ENCODE measurements at places on chromosomes 12 and 14.

- DNase-seq, result no peak
Measured at GRCh38 chr14:75539561-75540478, 17.6 kb downstream of the BATF start.

- no peak for DNase-seq
Measured at GRCh38 chr14:90345239-90345557, 13.5 kb upstream of the NRDE2 start.

DNA sequence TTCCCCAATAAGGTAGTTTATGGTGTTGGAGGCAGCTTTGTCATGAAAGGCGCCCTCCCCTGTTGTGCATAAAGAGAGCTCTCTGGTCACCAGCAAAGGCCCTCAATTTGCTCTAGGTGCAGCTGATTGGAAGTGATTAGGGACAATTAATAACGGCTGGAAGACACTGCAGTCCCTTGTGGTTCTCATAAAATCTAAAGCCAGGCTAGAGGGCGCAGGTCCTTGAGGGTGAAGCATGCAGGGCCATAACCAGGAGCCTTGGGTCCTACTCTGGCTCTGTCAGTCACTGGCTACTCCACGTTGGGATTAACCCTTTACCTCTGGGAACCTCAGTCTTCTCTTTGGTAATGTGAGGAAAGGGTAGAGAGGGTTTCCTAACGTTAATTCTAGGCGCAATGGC is 1.9 kb downstream of the DAAM1 start:
- DNase-seq, result no peak

- DNase-seq, result no peak
Measured at GRCh38 chr12:94799136-94799535, 148.8 kb upstream of the TMCC3 start.

- no peak for DNase-seq
Measured at GRCh38 chr12:99611599-99611998, 36.0 kb upstream of the GARIN6 start.

- DNase-seq, result no peak
Measured at GRCh38 chr12:6225630-6226001, 25.4 kb downstream of the CD9 start.

DNA sequence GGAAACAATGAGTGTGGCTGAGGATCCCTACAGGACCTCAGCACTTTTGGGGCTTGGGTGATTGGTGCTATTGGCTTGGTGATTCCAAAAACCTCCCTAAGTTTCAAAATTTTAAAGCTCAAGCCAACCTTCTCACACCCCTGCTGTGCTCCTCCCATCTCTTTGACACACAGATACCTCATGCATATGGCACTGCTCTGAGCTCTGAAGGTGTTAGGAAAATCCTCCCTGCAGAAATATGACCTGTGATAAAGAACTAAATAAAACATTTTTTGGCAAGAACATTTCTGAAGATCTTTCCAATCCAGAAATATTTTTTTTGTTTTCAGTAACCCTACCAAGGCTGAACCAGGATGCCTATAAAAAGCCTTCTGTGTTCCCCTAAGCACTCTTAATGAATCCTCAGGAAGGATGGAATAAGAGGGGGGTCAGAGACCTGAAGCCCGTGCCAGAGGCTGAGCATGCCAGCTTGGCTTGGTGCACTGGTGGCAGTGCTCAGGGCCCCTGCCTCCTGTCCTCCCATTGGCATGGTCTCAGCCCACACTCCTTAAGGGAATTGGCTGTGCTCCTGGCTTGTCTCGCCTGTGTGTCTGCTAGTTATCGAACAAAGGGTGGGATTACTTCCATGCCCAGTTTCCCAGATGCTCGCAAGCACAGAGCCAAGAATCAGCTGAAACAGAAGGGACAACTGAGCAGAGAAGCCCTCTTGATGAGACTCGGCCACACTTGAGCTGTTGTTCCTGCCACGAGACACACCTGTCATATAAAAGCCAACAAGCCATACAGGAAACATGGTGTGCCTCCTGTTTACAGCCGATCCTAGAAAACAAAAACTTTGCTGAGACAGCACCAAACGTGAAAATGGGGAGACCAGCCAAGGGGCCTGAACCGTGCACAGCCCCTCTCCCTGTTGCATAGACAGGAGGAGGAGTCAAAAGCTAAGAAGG is 132.7 kb upstream of the EEA1 start:
- no peak for DNase-seq

DNA sequence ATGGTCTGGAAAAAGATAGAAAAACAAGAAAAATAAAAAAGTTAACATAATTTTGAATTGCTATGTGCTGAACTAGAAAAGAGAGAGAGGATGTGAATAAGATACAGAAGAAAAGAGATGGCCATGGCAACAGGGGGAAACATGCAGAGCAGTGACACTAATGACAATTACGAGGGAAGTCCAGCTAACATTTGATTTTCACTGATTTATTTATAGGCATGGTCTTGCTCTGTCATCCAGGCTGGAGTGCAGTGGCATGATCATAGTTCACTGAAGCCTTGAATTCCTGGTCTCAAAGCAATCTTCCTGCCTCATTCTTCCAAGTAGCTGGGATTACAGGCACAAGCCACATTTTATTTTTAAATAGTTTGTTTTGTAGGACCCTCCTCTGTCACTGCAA is 1.8 kb downstream of the OR6C74 start:
- DNase-seq, result no peak

DNA sequence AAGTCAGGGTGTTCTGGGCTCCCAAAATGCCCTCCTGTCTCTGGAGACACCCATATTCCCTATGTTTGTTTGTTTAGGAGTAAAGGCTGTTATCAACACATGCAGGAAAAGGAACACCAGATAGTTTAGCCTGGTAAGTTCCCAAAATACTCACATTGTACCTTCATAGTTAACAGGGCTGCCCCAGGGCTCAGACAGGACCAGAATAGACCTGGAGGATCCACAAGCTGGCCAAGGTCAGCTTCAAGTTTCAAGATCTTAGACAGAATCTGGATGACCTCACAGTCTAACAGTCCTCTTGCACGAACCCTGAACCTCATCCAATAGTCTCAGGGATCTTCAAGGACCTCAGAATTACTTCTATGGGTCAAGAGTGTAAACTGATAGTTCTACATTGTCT is 18.1 kb upstream of the HSP90B1 start:
- no peak for DNase-seq

DNA sequence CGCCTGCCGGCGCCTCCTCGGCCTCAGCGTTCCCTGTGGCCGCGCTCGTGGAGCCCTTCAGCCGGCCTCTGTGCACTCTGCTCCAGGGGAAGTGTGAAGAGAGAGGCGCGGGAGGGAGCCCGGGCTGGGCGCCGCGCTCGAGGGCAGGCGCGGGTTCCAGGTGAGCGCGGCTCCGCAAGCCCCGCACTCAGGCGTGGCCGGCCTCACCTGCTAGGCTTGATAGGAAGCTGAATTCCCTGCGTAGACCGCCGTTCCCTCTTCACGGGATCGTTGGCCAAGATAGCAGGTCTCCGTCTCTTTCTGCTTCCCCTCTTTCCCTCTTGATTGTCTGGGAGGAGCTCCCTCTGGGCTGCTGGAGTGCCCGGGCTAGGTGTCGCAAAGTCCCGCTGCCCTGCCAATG is 89.7 kb downstream of the ASCL4 start:
- DNase-seq, result no peak

- DNase-seq, result no peak
Measured at GRCh38 chr12:121568971-121569751, 11.7 kb downstream of the KDM2B start.

DNA sequence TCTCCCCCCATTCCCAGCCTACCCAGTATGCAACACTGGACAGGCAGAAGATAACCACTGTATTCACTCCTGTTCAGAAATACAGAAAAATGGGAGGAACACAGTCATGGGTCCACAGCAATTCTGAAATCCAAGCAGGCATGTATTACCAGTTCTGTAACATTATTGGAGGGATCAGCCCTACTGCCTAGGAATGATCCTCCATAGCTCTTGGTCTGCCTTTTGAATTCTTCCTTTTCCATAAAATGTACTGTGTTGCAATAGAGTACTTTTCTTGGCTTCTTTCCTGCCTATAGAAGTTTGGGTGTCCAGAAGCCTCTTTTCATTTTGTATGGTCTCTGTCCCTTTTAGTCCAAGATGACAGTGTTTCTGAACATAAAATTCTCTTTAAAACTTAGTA is 46.5 kb downstream of the SPATS2 start:
- DNase-seq, result no peak

GRCh38 chr12:71533703-71534102 is 94.1 kb downstream of the LGR5 start:
- DNase-seq, result no peak

DNA sequence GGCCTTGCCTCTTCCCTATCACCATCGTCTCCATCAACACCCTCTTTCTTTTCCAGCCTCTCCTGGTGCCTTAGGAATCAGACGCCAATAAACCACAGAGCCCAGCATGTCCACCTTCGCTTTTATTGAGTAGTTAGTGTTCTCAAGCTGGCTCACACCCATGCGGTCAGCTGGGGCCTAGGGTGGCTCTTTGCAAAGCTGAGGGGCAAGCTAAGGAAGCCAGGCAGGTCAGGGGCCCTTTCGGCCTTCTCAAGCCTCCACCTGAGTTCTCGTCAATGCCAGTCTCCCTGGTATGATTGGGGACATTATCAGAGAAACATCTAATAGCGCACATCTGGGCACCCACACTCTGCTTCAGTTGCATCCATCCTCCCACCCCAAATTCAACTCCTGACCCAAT is 737 bp upstream of the TEX52 start:
- DNase-seq, result no peak

GRCh38 chr14:104788873-104789663 is 6.5 kb downstream of the AKT1 start:
- no peak for DNase-seq

- no peak for DNase-seq
Measured at GRCh38 chr14:58060898-58061297, 91.1 kb downstream of the ARMH4 start.

DNA sequence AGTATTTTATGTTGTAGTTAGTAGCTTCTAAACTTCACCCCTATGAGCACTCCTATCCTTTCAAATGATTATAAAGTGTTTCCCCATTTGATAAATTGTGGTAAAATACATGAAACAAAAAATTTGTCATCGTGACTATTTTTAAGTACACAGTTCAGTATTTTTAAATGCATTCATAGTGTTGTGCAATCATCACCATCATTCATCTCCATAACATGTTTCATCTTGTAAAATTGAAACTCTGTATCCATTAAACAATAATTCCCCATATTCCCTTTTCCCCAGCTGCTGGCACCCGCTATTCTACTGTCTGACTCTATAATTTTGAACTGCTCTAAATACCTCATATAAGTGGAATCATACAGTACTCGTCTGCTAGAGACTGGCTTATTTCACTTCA is 52.5 kb downstream of the ATP23 start:
- no peak for DNase-seq

GRCh38 chr12:19183121-19183838 is 53.7 kb downstream of the PLEKHA5 start:
- peak; percentile 30 for DNase-seq

DNA sequence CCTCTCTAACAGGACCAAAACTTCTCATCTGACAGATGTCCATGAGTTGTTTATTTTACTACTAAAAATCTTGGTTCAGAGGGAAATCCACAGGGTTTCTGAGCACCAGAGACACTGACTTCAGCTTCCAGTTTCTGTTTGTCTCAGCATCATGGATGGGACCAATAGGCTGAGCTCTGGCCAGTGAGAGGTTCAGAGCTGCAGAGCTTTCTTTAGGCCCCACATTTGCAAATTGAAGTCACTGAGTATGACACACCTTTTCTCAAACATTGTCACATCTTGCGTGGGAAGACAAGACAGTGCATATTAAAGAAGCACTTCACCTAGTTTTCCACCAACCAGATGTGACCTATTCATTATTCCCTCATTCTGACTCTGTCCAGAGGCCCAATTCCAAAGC is 45.2 kb downstream of the RDH12 start:
- no peak for DNase-seq

DNA sequence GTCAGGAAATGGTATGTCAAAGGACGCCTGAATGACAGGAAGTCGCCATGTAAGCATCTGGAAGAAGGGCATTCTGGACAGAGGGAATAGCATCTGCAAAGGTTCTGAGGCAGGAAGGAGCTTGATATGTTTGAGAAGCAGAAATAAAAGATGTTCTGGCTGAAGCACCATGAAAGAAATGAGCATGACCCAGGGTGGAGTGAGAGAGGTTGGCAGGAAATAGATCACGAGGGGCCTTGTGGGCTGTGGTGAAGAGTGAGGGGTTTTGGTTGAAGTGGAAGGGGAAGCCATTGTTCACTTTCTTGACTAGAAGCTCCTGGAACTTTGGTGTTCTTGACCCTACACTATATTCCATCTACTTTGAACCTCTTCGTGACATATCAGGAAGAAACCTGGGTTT is 99.4 kb upstream of the PARP11 start:
- peak; percentile 47 for DNase-seq

- peak; percentile 87 for DNase-seq
Measured at GRCh38 chr14:76924371-76925096, 98.3 kb downstream of the LRRC74A start.

- DNase-seq, result no peak
Measured at GRCh38 chr14:70601162-70601561, 707 bp upstream of the MED6 start.

DNA sequence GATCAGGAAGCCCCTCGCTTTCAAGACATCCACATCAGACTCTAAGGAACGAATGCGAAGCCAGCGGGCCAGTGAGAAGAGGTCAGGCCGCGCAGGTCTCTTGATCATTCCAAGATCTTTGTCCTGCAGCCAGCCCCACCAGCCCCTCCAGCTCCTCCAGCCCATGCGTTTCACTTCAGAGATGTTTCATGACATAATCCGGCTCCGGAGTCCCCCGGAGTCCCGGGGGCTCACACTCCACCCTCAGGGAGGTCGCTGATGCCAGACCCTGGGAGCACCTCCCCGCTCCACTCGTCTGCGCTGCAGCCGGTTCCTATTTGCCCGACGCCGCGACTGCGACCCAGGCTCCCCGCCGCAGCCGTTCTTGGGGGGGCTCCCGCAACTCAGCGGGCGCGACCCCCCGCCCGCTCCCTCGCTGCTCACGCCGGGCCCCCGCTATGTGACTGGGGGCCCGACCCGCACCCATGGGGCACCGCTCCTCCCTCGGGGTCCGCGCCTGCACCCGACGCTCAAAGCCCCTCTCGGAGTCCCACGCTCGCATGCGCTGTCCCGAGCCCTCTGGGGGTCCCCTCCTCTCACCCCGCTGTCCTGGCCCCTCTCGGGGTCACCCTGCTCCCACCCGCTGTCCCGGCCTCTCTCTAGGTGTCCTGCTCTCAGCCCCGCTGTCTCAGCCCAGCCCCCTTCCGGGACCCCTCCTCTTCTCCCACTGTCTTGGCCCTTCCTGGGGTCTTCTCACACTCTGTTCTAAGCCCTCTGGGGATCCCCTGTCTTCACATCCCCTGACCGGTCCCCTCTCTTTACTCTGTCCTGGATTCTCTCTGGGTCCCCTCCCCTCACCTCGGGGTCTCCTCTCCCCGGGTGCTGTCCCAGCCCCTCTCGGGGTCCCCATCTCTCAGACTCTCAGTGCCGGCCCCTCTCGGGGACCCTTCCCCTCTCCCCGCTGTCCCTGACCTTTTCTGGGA is 1.1 kb downstream of the TAOK3 start:
- DNase-seq, result peak; percentile 45
